NCI-H1417 (cell line): ENCODE measurements at places on chromosomes 16 and 17.

- DNase-seq = no peak
Observed at GRCh38 chr16:58155839-58156238, 26.7 kb upstream of the CFAP20 start.

GRCh38 chr16:2927010-2927646 lies 15.4 kb downstream of the FLYWCH1 start:
- peak; percentile 93 for DNase-seq

- no peak for DNase-seq
Observed at GRCh38 chr16:67872131-67872630, 671 bp upstream of the EDC4 start.

DNA sequence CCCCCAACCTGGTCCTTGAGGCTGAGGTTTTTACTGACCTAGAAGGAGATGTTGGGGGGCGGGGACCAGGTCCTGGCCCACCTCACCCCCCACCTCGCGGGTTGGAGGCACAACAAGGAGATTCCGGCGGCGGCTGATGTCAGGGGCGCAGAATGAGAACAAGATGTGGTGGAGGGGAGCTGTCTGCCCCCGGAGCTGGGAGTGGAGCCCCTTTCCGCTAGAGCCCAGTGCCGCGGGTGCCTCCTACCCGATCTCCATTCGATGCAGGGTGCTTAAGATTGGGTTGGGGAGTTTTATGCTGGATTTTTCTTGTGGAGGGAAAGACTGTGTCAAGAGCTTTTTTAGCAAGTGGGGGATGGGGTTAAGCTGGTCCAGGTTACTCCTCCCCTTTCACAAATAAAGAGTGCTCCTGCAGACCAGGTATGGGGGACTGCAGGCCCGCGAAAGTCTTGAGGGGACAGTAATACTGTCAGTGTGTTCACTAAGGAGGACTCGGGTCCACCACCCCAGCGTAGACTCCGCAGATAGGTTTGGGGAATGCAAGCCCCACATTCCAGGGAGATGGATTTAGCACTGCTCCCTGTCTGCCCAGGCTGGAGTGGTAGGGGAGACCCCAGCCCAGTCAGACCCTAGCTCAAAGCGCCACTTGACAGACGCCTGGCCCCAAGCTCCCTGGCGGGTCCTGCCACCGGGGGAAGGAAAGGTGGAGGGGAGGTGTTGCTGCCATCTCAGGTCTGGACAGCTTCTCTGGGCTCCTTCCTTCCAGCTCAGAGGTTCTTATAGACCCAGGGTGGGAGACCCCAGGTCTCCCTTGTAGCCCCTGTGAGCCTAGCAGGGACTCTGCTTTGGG lies 2.0 kb downstream of the CACNA1G start:
- DNase-seq = no peak

DNA sequence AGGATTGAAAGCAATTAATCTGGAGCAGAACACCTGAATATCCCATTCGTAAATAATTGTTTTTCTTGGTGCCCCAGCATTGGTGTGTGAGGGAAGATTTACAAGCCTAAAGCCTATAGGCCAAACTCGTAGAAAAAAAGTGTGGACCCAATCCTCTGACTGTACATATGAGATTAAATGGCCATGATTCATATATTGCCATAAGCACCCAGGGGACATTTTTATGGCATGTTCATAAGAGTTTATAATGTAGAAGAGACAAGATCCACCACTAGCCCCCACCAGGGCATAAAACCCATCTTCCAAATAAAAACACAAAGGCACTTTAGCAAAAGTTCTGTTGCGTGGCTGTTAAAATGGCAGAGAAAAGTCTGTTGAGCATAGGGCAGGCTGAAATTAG lies 15.5 kb upstream of the SALL1 start:
- DNase-seq = no peak

GRCh38 chr17:47605011-47605410 lies 44.7 kb upstream of the KPNB1 start:
- no peak for DNase-seq

DNA sequence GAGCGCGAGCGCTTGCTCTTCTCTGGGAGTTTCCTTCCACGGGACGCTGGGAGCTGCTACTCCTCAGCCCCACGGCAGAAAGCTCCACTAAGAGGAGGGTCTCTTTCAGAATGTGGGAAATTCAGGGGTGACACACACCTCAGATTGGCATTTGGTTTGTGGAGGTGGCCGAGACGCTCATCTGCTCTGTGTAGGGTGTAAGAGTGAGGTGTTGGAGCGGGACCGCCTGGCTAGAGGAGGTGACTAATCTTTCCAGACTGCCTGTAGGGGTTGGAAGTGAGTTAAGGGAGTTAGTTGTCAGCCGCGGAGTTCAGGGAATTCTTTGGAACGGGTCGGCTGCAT lies 735 bp downstream of the PSMD11 start:
- DNase-seq = peak; percentile 43

GRCh38 chr16:89720813-89721545 lies at the start of the genes VPS9D1 and ZNF276:
VPS9D1 (minus strand) TSS chr16:89720898; CDS start chr16:89720861, 37 bp downstream.
ZNF276 (plus strand) TSS chr16:89721537; CDS start chr16:89721641, 104 bp downstream.
- DNase-seq = peak; percentile 93

- DNase-seq = no peak
Observed at GRCh38 chr16:58299757-58300349, 5.0 kb upstream of the PRSS54 start.

DNA sequence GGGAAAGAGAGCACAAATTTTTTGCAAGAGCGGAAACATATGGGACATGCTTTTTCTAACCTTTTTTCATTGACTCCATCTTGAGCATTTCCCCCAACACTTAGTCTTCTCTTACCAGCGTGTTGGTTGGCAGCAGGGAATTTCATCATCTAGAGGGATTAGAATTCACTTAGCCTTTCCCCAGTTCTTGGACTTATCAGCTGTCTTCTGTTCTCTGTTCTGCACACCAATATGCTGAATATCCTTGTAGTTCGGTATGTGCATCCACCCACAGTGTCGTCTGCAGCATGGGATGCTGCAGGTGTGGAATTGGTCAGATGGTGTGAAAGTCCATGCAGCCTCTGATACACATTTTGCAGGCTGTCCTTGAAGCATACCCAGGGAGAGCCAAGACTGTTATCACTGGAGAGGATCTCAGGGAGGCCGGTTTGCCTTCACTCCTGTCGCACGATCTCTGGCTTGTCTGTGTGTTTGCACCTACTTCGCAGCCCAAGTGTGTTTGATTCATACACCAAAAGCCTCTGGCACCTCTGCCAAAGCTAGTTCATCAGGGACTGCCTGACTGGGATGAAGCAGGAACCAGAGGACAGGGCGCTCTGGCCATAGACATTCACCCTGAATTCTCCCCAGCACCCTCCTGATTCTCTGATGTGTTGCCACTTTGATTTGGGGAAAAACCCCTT lies 93.3 kb downstream of the SOCS1 start:
- no peak for DNase-seq

DNA sequence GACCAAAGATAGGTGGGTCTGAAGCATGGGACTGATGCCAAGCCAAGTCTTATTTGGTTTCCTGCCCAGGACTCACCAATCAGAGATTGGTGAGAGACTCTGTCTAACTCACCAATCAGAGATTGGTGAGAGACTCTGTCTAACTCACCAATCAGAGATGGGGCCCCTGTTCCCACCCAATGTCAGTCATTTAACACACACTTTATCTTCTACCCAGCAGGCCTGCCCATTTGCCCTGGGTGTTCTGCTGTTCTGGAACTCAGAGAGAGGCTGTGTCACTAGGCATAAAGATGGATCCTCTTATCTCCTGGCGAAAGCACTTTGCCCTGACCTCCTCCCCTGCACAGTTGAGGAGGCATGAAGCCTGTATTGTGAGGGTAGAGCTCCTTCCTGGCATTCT lies 5.4 kb upstream of the RHOT1 start:
- DNase-seq = no peak

DNA sequence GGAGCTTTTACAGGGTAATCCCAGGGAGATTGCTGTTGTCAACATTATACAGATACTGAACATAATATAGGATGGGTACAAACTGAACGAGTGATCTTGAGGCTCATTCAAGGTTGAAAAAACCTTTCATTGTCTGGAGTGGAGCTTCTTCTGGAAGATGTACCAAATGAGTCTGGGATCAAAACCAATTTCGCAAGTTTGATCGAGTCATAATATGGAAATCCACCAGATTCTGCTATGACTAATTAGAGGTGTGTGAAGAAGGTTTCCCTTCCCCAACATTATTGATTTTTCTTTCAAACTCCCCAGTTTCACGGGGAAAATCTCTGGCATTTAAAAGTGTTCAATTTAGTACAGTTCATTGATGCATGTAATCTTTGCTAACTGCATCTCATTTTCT lies 324.1 kb downstream of the ZFHX3 start:
- no peak for DNase-seq

DNA sequence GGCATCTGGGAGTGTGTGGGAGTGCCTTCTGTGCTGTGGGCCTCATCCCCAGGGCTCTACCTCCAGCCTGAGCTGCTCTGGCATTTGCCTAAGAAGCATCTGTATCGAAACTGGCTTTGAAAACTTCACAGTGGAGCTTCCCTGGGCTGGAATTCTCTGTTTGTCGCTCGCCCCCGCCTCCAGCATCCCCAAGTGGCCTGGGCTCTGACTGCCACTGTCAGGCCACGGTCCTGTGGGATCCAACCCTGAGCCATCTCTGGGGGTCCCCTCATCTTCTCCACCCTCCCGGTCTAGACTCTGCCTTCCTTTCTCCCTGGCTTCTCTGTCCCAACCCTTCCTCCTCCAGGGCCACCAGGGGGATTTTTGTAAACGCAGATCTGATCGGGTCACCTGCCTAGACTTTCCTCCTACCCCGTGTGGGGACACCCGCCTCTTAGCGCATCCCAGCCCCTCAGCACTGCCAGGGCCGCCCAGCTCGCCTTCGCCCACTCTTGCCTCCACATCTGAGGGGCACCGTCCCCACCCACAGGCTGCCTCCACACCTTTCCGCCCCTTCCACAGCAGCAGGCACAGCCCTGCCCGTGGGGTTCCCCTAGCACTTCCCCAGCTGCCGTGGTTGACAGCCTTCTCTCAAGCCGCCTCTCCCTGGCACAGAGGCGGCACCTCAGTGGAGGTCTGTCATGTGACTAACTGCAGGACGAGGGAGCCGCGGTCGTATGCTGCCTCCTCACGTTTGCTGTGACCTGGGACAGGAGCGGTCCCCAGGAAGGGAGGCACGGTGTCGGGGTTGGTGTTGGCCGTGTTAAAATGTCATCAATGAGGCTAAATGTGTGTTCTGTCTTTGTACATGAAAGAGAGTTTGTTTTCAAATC lies 12.0 kb downstream of the TBC1D24 start:
- peak; percentile 81 for DNase-seq

GRCh38 chr17:44097110-44097958 lies 26.1 kb downstream of the HDAC5 start:
- DNase-seq = no peak

DNA sequence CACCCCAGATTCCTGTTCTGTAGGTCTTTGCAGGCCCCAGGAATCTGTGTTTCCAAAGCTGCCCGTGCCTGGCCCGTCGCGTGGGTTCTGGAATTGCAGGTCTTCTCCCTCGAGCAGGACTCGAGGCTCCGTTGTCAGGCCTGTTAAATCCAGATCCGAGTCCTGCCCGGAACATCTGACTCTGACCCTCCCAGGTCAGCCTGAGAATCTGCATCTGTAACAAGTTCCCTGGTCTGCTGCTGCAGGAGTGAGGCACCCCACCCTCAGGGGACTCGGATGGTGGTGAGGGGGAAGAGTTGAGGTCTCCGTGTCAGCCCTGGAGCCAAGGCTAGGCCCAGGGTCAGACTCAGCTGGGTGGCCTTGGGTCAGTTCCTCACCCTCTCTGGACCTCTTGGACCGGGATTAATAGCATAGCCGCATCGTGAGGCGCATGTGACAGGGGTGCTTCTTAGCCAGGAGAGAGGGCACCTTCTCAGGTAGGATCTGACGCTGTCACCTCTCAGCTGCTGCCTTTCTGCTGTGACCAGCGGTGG lies 8.8 kb downstream of the SPIRE2 start:
- DNase-seq = no peak

DNA sequence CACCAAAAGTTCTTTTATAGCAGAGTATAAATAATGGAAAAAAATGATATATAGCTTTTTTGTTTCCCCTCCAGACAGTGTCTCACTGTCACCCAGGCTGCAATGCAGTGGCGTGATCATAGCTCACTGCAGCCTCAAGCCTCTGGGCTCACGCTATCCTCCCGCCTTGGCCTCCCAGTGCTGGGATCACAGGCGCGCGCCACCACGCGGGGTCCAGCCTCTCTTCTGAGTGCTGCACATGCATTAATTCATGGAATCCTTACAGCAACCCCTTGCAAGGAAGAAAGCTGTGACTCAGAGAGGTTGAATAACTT lies 18.0 kb upstream of the ZNF629 start:
- no peak for DNase-seq

GRCh38 chr17:42203354-42203753 lies 9.1 kb upstream of the GHDC start:
- no peak for DNase-seq

- DNase-seq = no peak
Observed at GRCh38 chr17:72826602-72827001, 265.9 kb downstream of the SLC39A11 start.

- peak; percentile 62 for DNase-seq
Observed at GRCh38 chr17:47955497-47956461, 1.9 kb downstream of the PRR15L start.

DNA sequence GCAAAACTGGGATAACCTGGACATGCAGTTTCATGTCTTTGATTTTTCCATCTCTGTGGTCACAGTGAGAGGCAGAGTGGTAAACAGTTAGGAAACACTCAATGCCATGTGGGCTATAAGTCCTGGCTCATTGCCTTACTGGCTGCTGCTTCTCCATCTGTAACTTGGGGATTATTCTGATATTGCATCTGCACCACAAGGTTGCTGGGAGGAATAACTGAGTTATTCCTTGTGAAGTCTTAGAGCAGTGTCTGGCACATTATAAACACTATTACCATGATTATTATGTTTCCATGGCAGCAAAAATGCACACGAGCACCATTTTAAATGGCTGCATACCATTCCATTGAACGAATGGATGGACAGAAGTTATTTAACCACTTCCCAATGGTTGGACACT lies 111.7 kb upstream of the CDH5 start:
- no peak for DNase-seq

- no peak for DNase-seq
Observed at GRCh38 chr17:50349243-50349600, 3.3 kb downstream of the XYLT2 start.
